ENCODE measurements at places on chromosomes 2 and 18.

- no peak for DNase-seq
These were observed 225.0 kb downstream of the FHOD3 start for GRCh38 chr18:36522509-36522908.

DNA sequence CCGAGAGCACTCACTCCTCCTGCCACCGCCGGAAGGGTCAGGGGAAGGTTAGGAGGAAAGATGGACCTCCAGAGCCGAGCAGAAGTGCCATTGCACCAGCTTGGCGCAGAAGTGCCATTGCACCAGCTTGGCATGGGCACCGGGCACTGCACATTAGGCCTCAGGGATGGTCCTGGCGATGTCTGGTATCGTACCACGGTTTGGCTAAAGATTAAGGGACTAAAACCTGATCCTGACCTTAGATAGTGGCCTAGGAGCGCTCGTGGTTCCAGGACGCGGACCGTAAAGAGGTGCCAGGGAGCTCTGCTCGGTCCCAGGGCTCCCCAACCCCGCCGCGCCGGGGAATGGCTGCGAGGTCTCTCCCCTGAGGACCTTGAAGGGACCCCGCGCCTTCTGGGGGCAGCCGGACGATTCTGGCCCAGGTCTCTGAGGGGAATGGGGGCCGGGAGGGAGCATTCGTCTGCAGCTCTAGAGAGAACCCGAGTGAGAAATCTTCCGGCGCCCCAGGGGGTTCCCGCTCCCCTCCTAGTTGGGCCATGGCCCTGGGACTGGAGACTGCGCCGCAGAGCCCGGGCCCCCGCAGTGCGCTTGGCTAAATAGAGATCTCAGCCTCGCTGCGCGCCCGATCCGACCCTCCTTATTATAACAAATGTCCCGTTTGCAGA is 1.8 kb downstream of the PAX8 start:
- DNase-seq: no peak

GRCh38 chr18:55266981-55267380 is 307.7 kb upstream of the CCDC68 start:
- DNase-seq: no peak

- DNase-seq: no peak
These were observed 31.7 kb downstream of the TMEM178A start for GRCh38 chr2:39697454-39697853.

DNA sequence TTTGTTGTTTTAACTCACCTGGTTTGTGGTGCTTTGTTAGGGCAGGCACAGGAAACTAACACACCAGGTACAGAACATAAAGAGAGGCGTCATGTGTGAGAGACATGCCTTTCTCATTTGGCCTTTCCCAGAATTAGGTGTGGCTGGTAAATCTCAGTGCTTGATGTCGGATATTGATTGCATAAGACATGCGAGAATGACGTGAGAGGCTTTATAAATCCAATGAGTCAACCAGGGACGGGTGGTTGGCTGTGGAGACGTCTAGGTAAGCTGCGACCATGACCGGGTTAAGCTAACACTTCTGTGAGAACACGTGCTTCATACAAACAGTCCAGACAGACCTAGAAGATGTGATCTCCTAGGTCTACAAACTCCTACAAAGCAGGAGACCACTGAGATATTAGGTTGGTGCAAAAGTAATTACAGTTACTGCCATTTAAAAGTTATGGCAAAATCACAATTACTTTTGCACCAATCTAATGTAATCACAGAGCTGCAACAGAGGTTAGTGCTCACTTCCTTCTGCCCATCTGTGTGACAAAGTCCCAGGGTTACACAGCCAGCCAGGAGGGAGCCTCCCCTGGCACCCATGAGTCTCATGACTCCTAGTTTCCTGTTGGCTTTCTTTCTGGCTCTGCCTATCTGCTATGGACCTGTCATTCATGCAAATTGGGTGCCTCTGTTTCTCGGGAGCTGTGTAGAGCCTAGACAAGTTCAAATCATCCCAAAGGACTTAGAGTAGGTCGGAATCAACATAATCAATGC is 98.9 kb upstream of the ATP8B1 start:
- DNase-seq: no peak

DNA sequence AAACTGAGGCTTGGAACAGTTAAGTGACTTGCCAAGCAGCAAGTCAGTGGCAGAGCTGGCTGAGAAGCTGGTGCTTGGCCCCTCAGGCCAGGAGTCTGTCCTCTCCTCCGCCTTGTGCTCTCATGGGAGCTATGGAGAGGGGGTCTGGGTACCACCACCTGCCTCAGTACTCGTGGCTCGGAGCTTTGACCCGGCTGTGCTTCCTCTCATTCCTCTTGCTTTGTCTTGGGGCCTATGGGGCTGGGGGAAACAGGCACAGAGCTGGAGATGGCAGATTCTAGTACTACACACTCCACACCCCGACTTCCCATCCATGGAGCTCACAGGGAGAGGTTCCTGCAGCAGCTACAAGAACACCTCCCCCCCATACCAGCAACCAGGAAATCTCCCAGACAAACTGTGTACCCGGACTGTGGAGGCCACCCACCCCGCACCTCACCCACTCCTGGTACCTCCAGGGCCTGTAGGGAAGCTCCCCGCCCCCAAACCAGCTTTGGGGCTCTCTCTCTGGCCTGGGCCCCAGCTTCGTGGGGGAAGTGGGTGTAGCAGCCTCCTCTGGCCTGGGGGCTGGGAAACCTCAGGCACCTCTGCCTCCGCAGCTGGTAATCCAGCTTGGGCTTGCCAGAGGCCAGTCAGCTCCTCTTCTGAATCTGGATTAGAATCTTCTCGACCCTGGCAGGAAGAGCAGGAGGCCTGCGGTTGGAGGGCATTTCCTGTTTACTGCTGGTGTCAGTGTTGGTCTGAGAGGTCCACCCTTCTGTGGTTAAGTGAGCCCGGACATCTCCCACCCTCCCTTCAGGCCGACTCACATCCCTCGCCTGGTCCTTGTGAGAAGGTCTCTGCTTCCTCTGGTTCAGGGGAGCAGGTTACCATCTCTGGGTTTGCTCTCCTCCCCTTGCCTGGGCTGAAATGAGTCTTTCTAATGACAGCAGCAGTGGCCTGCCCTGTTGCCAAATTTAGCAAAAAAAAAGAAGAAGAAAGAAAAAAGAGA is 22.3 kb upstream of the RHOB start:
- no peak for DNase-seq

GRCh38 chr18:29711932-29712331 is 1330.6 kb downstream of the DSC3 start:
- DNase-seq: no peak

DNA sequence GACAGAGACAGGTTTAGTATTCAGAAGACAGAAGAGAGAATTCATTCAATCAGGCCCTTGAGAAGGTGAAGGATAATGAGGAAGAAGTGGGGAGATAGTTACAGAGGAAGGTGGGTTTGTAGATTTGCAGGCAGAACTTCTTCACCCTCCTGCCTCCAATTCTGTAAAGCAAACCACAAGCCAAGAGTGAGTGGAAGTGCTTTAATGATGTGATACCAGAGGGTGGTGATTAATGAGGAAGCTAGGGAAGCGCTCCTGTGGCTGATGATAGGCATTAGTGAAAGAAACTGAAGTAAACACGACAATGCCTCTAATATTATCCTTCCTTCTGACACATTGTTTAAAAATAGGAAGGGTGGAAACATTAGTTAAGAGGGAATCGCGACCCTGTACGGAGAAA is 78.2 kb downstream of the CAPN13 start:
- no peak for DNase-seq

- no peak for DNase-seq
These were observed 232.6 kb downstream of the FAM210A start for GRCh38 chr18:13493725-13494124.

DNA sequence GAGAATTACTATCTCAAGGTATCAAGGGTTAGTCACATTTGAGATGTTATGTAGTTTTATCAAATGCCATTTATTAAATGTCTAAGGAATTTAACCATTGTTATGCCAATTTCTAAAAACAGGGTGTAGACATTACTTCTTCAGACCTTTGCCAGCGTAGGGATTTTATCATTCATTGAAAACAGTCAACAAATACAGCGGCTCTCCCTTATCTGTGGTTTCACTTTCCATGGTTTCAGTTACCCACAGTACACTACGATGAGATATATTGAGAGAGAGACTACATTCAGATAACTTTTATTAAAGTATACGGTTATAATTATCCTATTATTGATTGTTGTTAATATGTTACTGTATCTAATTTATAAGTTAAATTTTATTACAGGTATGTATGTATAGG is 234.7 kb downstream of the TMX3 start:
- no peak for DNase-seq

GRCh38 chr2:187962538-187962937 is 329.1 kb upstream of the GULP1 start:
- no peak for DNase-seq

- DNase-seq: no peak
These were observed 158.9 kb downstream of the MSH2 start for GRCh38 chr2:47561906-47562305.

- no peak for DNase-seq
These were observed 205.8 kb downstream of the SEPTIN10 start for GRCh38 chr2:109408043-109408335.

- no peak for DNase-seq
These were observed 21.4 kb upstream of the EML4 start for GRCh38 chr2:42147641-42148274.

DNA sequence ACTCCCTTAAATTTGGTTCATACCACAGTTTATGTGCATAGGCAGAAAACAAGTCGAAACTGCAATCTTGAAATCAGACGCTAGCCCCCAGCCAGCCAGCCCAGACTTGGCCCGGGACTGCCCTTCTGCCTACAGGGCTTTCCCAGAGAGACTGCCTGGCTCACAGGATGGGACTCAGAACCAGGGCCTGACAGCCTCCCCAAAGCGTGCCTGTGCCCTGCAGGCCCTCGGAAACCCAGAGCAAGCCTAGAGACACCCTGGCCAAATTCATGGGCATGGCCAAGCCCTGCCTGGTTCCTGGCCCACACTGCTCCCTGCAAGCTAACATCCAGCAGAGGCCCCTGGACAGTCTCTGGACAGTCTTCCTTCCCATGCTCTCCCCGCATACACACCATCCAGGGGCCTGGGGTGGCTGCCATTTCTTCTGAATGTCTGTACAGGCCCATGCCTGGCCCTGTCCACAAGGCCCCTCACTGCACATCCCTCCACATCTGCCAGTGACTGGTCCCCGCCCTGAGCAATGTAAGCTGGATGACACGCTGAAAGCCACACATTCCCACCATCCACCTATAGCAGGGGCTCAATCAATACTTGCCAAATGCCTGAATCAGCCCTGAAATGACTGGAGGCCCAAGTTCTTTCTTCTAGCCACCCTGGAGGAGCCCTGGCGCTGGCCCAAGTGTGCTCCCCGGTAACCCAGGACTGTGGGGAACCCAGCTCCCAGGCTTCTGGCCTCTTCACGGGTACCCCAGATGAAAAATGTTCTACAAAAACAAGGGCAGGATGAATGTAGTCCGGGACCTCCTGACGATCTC is 73.1 kb downstream of the HDAC4 start:
- no peak for DNase-seq

DNA sequence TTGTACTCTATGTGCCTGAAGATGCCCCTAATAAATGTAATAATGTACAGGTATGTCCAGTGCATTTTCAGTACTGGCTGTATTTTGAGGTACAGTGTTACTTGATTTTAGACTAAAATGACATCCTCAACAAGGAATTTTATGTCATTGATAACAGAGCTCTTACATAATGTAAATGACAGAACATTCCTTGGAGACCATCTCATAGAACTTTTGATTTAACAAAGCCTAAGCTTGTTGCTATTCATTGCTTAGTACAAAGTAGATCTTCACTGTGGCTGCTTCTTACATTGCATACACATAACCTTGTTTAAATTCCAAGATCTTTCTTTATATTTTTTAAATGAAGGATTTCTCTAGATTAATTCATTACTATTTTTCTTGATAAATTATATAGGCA is 24.1 kb downstream of the DYNC1I2 start:
- no peak for DNase-seq

DNA sequence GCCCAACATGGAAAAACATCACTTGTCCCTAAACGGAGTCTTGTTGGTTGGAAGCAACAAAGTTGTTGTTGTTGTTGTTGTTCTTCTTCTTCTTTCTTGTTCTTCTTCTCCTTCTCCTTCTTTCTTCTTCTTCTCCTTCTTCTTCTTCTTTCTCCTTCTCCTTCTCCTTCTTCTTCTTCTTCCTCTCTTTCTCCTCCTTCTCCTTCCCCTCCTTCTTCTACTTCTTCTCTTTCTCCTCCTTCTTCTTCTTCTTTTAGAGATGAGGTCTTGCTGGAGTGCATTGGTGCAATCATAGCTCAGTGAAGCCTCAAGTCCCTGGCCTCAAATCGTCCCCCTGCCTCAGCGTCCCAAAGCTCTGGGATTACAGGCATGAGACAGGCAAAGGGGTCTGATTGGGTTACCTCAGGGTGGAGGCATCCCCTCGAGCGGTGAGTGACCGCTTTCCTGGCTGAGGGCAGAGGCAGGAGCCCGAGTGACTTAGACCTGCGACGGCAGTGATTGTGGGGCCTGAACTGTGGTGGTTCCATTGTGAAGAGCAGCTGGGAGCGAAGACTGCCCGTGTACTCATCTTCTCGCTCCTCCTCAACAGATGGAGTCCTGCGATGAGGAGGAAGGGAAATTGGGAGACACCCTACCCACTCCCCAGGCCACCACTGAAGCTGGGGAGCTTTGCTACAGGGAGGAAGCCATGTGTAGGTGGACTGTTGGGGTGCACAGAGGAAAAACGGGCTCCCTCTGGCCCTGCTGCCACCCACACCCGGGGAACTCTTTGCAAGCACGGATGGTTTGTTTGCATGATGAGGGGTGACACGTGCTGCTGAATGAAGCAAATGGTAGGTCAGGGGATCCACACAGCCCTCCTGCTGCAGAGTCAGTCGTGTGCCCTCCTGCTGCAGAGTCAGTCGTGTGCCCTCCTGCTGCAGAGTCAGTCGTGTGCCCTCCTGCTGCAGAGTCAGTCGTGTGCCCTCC is 7.0 kb upstream of the PER2 start:
- no peak for DNase-seq

GRCh38 chr2:175233135-175233719 is 51.7 kb upstream of the ATP5MC3 start:
- no peak for DNase-seq

- no peak for DNase-seq
These were observed 70.7 kb downstream of the EMX1 start for GRCh38 chr2:72988041-72988440.

- no peak for DNase-seq
These were observed 128.3 kb downstream of the ATP9B start for GRCh38 chr18:79197531-79197930.

Measured in stimulated activated CD4-positive, alpha-beta T cell treated with anti-CD3 and anti-CD28 coated beads, Interleukin-2, amount 100 ng/mL, for 4 hours (primary cell).